ENCODE measurements at places on chromosomes 6 and 20. TPM values are rescaled to one million over a fixed set of nuclear protein-coding genes. Genes with fewer than 3 reads are reported as not detected.

GRCh38 chr20:54793291-54793992 is 318.0 kb downstream of the DOK5 start:
- no peak for DNase-seq

- DNase-seq: no peak
Measured at GRCh38 chr6:33839399-33840047, 35.7 kb upstream of the MLN start.

DNA sequence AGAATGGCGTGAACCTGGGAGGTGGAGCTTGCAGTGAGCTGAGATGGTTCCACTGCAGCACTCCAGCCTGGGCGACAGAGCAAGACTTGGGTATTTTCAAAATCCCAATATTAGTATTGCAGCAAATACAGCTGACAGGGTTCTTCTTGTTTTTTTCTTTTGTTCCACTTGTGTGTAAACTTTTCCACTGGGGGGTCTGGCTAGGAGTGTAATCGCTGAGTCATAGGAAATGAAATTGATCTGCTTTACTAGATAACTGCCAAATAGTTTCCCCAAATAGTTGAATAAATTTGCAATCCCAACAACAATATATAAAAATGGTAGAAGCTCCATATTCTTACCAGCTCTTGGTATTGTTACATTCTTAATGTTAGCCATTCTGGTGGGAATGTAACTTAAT is 526.0 kb upstream of the SOX4 start:
- no peak for DNase-seq

DNA sequence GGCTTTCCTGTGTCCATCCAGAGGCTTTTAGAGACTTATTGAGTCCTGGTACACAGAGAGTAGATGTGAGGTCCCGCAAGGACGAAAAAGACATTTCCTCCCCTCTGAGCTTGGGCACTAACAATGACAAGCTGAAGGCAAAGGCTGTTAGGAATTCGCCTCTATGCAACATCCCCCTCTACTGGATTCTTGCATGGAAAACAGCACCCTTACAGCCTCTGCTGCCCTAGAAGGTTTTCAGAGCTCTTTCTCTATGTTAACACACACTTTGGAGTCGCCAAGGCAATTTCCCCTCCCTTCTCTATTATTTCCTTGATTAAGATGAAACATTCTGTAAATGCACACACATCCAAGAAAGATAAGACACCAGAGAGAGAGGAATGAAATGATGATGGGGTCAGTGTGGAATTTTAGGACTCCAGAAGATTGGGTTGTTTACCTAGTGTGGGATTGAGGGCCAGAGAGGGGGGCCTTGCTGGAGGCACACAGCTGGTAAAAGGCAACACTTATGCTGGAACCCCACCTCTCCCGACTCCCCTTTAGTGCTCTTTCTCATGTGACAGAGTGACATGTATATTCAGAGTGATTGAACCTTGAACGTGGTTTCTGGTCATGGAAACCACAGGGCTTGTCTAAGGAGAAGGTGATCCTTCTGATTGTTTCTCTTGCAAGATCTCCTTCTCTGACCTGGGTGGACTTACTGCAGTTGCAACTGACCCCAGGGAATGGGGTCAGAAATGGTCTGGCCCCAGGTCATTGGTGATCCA is 300.7 kb downstream of the CLIC5 start:
- no peak for DNase-seq

The PTGIS gene
- total RNA-seq: 465 TPM

The SLC35F1 gene
- 3.0 TPM for total RNA-seq

DNA sequence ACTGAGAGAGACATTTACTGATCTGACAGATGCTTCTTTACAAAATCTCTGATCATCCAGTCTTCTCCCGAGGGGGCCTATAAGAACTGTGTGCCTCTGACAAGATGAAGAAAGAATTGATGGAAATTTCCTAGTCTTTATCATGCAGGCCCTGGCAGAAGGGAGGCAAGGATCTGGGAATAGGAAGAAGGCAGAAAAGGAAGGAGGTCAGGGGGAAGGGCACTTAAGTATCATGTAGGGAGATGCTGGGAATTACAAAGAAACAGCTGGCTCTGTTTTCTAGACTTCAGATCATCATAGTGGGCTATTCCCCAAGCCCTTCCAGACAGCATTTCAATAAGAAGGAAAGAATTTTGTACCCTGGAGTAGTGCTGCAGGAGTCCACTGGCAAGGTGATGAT is 243.3 kb upstream of the MOCS1 start:
- DNase-seq: no peak

The MYL9 gene
- total RNA-seq: 1,491 TPM

The TMEM217 gene
- 0.41 TPM for total RNA-seq

GRCh38 chr6:7975764-7976146 is 65.2 kb upstream of the TXNDC5 start:
- no peak for DNase-seq

The CFB gene
- total RNA-seq: 142 TPM

DNA sequence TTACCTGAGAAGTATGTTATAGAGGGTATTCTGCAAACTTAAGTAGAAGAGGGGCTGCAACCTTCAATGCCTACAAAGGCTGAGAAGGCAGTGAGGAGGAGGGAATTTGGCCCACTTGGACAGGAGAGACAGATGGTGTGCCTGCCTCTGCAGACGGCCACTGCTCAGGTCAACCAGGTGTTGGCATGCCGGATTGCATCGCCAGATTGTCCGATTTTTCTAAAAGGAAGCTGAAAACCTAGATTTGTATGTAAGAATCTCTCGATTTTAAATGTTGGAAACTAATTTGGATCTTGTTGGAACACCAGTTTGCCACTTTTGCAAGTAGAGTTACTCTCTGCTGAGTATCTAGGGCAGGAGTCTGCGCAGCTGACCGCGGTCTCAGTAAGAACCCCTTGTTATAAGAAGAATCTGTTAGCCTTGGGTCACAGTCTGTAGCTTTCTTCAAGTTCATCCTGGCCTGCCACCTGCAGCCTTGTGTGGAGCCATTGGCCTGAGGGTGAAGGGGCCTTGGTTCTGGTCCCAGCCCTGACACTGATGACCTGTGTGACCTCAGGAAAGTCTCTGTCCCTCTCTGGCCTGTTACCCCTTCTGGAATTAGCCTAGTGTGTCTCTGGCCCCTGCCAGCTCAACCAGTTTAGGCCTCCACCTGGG is 54.4 kb downstream of the TGM2 start:
- no peak for DNase-seq

DNA sequence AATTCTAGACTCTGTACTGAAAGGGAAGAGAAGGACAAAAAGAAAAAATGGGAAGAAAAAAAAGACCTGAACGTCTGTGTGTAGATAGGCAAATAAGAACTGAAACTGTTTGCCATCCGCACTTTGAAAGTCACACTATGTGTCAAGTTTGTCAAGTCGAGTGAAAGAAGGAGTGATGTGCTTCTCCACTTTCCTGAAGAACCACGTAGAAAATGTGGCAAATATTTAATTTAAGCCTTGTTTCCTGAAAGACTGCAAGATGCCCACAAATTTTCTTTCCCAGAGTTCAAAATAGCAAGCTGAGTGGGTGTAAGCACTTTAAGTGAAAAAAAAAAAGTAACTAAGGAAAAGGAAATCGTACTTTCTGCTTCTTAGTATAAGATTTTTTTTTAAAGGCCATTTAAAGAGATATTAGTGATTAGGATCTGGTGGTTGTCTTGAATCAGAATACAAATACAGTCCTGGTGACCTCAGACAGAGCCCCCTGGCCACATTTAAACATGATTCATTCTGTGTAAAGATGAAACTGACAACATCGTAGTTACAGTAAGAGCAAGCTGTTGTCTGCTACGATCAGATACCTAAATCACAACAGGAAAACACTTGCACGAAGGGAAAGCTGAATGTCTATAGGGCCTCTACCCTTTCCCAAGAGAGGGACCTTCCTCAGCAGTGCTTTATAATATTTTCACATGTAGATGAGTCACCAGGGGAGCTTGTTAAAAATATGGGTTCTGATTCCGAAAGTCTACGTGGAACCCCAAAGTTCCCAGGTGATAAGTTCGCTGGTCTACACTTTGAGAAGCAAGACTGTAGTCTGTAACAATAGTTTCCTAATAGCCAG is 102.3 kb downstream of the HIVEP2 start:
- DNase-seq: no peak

All from thoracic aorta (tissue), 2 donors.